Putamen (tissue), 1 donor: ENCODE measurements at places on chromosomes 6 and 20.
A peak's percentile ranks its signal among the peaks of the same experiment; 100 is the strongest.

DNA sequence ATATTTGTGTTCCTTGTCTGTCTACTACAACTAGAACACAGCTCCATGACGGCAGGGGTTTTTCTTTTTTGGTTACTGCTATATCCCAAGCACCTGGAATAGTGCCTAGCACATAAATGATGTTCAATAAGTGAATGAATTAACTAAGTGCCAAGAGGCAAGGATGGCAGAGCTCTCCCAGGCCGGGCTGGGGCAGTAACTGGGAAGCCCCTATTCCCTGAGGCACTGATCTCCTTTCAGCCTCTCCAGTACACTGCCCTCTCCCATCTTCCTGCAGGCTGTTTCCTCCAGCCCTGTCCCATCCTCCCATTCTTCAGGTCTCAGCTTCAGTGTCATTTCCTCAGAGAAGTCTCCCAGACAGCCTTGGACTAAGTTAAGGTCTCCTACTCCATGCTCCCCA, 29.0 kb upstream of the SPDEF start:
- DNase-seq, result no peak

DNA sequence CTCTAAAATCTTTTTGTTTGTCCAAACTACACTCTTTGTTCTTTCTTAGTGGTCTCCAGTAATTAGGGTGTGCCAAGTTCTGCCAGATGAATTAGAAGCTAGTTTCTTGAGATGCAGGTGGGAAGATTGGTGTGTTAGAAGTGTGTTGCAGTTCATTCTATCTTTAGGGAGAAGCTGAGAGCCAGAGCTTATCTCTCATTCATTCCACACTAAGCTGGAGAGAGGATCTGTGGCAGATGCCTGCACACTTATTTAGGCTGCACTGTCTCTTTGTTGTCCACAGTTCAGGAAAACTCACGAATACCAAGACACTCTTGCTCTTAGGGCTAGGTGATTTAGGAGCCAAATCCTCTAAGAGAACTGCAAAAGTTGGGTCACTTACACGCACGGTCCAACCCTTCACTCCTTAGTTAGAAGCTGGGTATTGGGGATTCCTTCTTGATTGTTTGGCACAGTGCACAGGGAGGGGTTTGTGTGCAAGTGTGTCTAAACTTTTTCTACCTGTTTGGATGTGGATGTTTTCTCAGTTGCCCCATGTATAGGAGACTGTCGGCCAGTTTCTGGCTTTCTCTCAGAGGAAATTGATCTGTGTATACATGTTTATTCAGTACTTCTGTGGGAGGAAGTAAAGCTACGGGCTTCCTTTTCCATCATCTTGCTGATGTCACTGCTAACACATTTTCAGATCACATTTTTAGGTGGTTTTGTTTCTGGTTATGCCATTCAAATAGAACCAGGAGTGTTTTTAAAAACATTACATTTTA, 49.5 kb downstream of the SMAP1 start:
- no peak for DNase-seq

- DNase-seq, result no peak
Measured at GRCh38 chr20:11849976-11850670, 67.6 kb upstream of the BTBD3 start.

DNA sequence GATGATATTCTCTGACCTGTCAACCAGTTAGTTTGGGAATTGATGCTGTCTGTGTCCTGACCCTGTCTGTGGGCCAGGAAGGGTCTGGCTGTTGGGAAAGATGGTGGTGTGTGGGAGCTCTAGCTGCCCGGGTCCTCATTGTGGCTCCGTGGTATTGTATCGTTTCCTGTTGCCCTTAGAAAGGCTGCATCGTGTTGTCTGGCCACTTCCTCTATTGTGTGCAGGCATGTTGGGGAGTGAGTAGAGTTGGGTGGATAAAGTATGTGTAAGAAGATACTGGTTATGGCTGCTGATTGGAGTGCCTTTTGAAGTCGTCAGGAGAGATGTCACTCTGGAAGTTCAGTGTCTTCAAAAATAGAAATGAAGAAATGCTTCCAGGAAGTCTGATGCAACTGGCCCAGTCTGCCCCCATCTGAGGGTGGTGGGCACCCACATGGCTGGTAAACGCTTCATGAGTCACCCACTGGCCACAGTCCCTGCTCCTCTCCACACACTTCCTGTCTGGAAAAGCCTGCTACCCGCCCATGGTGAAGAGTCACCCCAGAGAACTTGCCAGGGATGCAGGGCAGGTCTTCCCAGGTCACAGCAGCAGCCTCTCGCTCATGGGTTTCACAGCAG, 27.9 kb downstream of the PPARD start:
- DNase-seq, result peak; percentile 56

DNA sequence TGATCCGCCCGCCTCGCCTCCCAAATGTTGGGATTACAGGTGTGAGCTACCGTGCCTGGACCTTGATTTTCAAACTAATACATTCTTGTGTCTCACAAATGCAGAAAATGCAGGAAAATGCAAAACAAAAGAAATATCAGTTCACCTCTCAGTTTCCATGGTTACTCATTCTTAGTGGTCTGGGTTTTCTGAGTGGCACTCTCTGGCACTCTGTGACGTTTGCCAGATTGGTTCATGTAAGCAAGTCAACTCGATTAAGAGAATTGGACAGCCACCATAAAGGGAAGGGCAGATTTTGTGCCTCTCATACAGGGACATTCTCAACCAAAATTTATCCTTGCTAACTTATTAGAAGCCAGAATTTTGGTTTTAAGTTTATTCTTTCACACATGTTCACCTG, 8.6 kb downstream of the CMTR1 start:
- DNase-seq, result no peak

DNA sequence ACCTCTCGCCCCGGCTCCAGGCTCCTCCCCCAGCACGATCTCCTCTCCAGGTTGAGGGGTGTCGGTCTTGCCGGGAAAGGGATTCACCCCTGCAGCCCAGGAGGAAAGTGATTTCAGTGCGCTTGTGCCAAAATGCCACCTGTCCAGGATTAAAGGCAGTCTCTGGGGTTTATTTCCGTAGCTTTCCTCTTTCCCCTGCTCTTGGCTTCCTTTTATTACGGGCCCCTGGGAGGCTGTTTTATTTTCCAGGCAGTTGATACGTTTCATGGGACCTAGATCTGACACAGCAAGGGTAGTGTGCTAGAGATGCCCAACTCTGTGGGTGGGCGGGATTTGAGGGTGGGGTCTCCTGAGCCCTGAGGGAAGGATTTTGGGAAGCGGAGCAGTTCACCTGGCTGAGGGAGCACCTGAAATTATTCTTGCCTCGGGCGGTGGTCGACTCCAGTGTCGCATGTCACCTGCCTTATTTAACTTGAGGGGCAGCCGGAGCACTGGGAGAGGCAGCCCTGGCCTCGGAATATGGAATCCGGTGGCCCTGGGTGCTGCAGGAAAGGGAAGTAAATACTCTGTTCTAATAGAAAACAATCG, 9.5 kb upstream of the NKX2-2 start:
- no peak for DNase-seq

DNA sequence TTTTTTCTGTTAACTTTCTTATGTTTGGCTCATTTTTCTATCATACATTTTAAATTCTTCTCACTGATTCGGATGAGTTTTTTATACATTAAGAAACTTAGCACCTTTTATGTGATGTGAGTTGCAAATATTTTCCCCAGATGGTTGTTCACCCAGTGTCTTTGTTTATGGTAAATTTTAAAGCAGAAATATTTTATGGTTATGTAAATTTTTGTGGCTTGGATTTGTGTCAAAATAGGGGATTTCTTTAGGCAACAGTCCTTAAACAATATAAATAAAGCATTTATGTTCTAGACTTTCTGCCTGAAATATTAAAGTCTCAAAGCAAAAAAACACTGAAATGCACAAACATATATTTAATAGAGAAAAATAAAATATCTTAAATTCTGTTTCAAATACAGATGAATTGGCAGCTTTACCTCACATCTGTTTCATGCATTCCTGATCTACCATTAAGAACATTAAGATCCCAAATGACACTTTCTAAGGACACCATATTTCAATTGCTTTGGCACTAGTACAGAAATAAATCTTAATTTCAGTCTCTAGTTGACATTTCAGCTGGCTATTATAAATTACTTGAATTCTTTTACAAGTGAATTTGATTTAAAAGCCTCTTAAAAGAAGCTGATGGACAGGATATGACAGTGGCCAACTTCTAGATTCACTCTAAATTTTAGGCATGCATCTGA, 646.6 kb downstream of the HACE1 start:
- no peak for DNase-seq

DNA sequence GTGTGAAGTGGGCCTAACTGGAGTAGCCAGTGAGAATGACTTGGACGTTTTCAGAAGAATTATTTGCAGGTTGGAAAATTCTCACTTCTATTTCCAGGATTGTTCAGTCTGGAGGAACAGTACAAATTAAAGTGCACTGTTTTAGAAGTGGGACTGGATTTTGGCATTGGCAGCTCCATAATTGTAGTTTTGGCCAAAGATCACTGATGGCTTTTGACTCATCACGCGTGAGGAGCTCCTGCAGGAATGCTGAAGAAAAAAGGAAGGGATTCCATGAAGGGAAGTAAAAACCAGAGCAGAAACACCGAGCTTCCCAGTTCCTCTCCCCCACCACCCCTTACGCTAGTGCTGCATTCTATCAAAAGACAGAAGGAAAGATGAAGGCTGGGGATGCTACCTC, 103.5 kb downstream of the JARID2 start:
- DNase-seq, result no peak
